ENCODE measurements at places on chromosomes 16 and 17. TPM values are rescaled to one million over a fixed set of nuclear protein-coding genes. Genes with fewer than 3 reads are reported as not detected.

- DNase-seq, result no peak
Measured at GRCh38 chr17:55424893-55425540, 3.4 kb upstream of the MMD start.

DNA sequence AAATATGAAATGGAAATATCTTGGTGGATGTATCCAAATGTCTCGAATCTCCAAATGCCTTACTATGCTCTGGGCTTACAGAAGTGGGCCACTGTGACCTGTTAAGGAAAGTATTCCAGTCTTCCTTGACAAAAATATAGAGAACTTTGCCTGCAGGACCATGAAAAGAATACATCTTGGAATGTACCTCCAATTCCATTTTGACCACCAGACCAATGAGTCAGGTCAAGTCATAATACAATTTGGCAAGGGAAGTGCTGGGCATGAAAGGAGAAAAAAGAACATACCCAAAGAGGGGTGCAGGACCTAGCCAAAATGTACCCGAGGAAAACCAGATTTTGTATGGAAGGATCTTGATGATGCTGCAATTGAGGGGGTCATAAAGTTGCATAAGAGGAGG is 1153.7 kb upstream of the GOT2 start:
- DNase-seq, result no peak

- DNase-seq, result no peak
Measured at GRCh38 chr16:89538286-89538685, 22.2 kb upstream of the RPL13 start.

USH1G gene
- total RNA-seq, result not detected

DNA sequence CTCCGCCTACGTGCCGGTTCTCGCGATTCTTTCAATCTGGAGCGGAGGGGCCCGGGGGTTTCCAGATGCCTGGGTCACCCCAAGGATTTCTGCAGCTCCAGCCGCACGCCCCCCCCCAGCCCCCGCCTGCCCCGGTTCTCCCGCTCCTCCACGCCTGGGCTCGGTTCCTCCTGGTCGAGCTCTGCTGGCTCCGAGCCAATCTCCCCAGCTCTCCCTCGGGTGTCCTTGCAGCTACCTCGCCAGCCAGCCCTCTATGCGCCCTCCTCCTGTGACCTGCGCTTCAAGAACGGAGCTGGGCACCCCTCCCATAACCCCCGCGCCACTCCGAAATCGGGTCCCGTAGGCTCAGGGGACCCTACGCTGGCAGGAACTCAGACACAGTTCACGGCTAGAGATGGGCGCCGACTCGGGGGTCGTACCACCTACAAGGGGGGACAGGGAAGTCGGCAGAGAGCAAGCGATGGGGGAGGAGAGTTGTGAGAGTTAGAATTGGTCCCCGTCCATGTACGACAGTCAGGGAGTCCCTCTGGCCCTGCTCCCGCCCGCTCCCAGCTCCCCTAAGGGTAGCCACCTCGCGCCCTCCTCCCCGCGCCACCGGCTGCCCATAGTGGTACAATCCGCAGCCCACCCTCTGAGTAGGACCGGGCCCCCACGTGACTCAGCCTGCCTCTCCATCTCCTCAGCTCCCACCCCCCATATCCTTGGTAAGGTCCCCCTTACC is 961 bp downstream of the FGF11 start:
- DNase-seq, result peak; percentile 80

GRCh38 chr16:8727857-8728618 is 53.6 kb downstream of the ABAT start:
- DNase-seq, result no peak

- DNase-seq, result no peak
Measured at GRCh38 chr16:1152651-1153259, at the start of gene CACNA1H. Gene CACNA1H (plus strand): TSS chr16:1153106. CDS start chr16:1153738, 632 bp downstream.

- DNase-seq, result no peak
Measured at GRCh38 chr17:70366386-70366785, 197.1 kb downstream of the KCNJ2 start.

- DNase-seq, result no peak
Measured at GRCh38 chr17:14355556-14355955, 54.7 kb downstream of the HS3ST3B1 start.

TBC1D3C gene
- not detected for total RNA-seq

- no peak for DNase-seq
Measured at GRCh38 chr17:78665952-78666920, 89.0 kb upstream of the DNAH17 start.

HOXB1 gene
- total RNA-seq, result 0.27 TPM

All from sigmoid colon (tissue), 7 donors.